ENCODE measurements at places on chromosomes 6 and 20. TPM values are rescaled to one million over a fixed set of nuclear protein-coding genes. Genes with fewer than 3 reads are reported as not detected.

- no peaks in the 10 kb centered on the region for H3K4me1 ChIP-seq
- no peaks in the 10 kb centered on the region for H3K36me3 ChIP-seq
- DNase-seq = no peak
- no peak overlapping the region for H3K4me3 ChIP-seq
- no peaks in the 10 kb centered on the region for H3K27me3 ChIP-seq
Observed at GRCh38 chr6:108868647-108869046, 20.4 kb downstream of the ARMC2 start.

The MARCKS gene
- 111 TPM for total RNA-seq

DNA sequence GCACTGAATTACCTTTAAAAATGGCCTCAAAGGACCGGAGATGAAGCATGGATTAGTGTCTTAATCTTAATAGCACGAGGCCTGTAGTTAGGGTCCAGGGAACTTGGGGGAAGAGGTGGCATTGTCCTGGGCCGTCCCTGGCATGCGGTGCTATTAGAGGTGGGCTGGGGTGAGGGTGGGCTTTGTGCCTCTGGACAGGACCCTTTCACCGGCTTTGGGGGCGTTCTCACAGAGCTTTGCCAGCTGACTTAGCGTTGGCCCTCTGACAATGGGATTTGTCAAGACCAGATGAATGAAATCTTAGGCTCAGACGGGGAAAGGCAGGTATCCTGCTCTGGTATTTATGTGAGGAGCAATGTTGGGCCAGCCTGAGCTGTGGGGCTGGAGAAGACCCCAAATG, 59.6 kb downstream of the ERMARD start:
- no peak for DNase-seq
- H3K27me3 ChIP-seq = no peaks in the 10 kb centered on the region
- H3K4me1 ChIP-seq = peaks cover 9% of the 10 kb centered on the region
- H3K27ac ChIP-seq = no peak overlapping the region
- H3K36me3 ChIP-seq = no peaks in the 10 kb centered on the region

DNA sequence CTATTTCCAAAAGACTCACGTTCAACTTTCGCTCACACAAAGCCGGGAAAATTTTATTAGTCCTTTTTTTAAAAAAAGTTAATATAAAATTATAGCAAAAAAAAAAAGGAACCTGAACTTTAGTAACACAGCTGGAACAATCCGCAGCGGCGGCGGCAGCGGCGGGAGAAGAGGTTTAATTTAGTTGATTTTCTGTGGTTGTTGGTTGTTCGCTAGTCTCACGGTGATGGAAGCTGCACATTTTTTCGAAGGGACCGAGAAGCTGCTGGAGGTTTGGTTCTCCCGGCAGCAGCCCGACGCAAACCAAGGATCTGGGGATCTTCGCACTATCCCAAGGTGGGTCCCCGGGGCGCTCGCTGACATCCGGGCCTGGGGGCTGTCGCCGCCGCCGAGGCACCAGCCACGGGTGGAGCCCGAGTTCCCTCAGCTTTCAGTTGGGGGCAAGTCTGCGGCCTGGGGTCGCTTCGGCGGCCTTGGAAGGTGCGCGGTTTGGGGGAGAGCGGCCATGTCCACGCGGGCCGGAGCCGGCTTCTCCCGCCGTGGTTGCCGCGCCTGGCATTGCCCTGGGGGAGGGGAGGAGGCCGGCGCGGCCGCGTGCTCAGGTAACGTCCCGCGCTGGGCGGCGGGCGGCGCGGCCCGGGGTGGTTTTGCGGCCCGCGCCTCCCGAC, 429 bp downstream of the AMD1 start:
- no peaks in the 10 kb centered on the region for H3K27me3 ChIP-seq
- H3K27ac ChIP-seq = peak overlapping the region; percentile 75
- H3K4me1 ChIP-seq = peaks cover 2% of the 10 kb centered on the region
- H3K36me3 ChIP-seq = no peaks in the 10 kb centered on the region
- DNase-seq = no peak
- peak overlapping the region; percentile 81 for H3K4me3 ChIP-seq

The ACSS1 gene
- total RNA-seq = 2.6 TPM

DNA sequence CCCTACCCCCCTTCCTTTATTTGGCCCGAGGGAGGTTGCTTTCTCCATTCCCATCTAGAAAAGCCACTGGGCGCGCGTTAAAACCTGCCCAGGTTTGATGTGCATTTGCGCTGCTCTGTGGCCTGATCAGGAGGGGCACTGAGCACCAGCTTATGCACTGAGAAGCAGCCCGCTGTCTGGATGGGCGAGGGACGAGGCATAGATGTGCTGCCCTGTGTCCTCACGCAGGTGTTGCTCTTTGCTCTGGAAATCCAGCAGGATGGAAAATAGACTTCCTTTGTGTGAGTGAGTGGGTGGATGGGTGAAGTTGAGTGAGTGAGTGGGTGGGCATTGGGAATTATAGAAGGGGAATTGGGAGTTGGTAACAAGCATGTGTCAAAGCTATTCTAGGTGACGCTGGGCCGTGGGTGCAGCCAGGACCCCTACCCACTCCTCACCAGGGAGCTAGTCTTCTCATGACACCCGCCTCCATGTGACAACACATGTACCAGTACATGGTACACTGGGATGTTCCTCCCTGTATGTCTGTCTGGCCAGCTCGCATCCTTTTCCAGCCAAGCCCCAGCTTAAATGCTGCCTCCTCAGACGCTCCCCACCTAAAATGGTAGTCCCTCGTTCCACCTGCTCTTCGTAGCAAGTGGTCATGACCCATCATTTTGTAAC, 162.6 kb downstream of the DTNBP1 start:
- H3K27ac ChIP-seq = no peak overlapping the region
- no peak for DNase-seq
- peaks cover 56% of the 10 kb centered on the region for H3K36me3 ChIP-seq
- H3K4me3 ChIP-seq = no peak overlapping the region
- H3K4me1 ChIP-seq = peaks cover 3% of the 10 kb centered on the region

GRCh38 chr20:23835716-23836115, 9.2 kb upstream of the CST2 start:
- H3K36me3 ChIP-seq = no peaks in the 10 kb centered on the region
- no peaks in the 10 kb centered on the region for H3K4me1 ChIP-seq
- H3K27me3 ChIP-seq = no peaks in the 10 kb centered on the region
